ENCODE measurements at places on chromosomes 13 and 19.

DNA sequence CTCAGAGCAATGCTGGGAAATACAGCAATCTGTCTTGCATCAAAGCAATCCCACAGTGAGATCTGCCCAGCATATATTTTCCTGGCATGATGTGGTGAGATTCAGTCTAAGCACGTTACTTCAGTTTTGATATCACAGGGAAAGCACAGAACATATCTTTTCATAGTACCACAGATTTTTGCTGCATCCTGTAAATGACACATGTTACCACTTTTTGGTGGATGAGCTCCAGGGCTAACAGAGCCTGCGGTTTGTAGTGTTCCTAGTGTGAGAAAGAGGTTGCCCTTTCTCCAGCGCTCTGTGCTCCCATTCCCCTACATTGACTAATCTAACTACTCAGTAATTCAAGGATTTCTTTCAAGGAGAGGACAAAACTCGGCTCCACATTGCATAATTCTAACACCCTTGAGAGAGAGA, 409.0 kb downstream of the GPC6 start:
- no peak for DNase-seq

DNA sequence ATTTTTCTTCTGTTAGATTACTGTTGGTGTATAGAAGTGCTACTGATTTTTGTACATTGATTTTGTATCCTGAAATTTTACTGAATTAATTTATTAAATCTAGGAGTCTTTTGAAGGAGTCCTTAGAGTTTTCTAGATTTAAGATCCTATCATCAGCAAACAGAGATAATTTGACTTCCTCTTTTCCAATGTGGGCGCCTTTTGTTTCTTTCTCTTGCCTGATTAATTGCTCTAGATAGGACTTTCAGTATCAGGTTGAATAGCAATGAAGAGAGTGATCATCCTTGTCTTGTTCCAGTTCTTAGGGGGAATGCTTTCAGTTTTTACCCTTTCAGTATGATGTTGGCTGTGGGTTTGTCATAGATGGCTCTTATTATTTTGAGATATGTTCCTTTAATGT, 5.6 kb upstream of the CD33 start:
- no peak for DNase-seq

- no peak for DNase-seq
Measured at GRCh38 chr19:42469311-42470235, 26.8 kb upstream of the CXCL17 start.

DNA sequence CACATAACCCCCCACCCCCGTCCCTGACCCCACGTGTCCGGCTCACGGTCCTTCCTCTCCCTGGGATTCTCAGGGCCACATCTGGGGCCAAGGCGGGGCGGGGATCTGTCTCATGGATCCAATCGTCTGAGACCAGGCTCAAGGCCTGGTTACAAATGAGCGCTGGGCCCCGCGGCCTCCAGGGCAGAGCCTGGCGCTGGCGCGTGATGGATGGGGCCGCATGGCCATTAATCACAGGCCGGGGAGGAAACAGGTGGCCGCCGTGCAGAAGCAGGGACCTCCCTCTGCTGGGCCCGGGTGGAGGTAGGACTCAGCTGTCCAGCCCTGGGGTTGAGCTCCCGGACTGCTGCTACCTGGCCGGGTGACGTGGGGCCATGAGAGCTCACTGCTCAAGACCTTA, 5.8 kb upstream of the TLE5 start:
- DNase-seq: no peak

- DNase-seq: no peak
Measured at GRCh38 chr13:97274829-97275649, 52.9 kb downstream of the MBNL2 start.

- DNase-seq: no peak
Measured at GRCh38 chr13:28282451-28282850, 144.1 kb downstream of the PAN3 start.

GRCh38 chr13:63161219-63161618, 1745.6 kb upstream of the PCDH20 start:
- DNase-seq: no peak

DNA sequence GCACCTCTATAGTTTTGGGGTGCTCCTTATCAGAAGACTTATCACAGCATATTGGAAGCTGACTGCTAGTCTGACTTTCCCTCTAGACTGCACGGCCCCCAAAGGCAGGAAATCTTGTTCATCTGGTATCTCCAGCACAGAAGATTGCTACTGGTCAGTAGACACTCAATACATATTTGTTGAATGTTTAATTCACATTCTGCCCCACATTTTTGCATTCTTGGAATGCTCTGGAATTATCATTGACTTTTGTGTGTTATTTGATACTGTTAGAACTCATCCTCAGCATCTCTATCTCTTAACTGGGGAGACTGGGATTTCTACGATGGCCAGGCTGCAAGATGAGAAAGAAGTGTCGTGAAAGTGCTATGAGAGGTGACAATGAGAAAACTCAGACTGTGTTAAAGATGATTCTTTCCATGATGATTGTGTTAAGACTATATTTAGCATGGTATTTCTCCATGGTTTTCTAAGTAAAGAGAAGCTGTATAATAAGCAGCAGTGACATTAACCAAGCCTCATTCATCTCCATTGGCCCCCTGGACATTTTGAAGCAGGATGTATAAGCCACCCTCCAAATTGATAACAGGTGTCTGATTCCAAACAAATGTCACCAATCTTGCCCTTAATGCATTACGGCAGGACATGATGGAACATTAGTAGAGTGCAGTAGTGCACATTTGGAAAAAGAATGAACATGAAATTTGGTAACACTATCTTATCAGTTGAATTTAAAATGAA, 440.9 kb downstream of the RFC3 start:
- DNase-seq: no peak

- DNase-seq: no peak
Measured at GRCh38 chr19:14035706-14036105, 4.1 kb downstream of the IL27RA start.

- no peak for DNase-seq
Measured at GRCh38 chr19:23709347-23709746, 22.3 kb upstream of the ZNF675 start.

DNA sequence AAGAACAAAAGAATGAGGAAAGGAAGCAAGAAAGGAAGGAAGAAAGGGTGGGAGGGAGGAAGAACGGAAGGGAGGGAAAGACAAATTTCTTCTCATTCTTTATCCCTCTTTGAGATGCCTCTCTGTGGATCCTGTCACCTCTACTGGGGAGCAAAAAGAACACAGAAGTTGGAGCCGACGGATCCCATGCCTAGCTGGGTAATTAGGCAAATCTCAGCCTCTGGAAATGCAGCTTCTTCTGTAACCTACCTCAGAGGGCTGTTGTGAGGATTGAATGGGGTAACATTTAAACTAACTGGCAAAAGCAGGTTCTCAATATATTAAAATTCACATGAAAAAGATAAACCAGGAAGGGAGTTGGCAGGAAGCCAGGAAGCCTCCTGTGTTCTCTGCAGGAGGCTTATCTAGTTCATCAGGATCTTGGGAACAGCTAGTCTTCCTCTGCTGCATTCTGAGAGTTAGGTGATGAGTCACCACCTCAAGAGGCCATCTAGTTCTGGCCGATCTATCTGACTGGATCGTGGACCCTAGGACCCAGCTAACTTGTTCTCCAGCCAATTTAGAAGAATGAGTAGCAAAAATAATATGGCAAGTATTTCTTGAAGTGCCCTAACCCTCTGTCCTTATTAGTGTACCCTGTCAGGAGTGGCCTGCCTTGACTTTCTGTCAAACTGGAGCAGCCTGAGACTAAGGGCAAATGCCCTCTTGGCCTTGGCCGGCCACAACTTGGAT, 15.2 kb upstream of the CPB2 start:
- no peak for DNase-seq

DNA sequence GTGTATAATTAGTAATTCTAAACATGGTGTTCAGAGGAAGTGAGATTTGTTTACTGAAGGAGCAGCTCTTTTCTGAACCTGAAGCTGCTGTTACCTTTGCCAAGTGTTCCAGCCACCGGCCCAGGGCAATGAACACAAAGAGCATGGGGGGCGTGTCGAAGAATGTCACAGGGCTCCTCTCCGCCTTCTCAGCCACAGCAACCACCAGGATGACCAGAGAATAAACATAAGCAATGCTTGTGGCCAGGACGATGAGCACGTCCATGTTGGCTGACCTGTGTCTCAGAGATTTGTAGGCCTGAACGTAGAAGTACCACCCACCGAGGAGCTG, 53.1 kb downstream of the ATP7B start:
- DNase-seq: no peak

DNA sequence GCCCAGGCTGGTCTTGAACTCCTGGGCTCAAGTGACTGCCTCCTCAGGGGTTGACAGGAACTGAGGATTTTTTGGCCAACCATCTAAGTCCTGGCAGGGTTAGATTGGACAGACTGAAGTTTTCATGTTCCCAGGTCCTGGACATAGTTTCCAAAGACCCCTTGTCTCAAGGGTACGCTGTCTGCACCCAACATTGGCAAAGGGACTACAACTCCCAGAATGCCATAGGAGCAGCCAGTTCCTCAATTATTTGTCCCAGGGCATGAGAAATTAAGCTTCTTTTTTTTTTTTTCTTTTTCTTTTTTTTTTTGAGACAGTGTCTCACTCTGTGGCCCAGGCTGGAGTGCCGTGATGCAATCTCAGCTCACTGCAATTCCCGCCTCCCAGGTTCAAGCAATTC, 6.9 kb downstream of the GYS1 start:
- DNase-seq: no peak

Data from activated T-helper 2 cell treated with anti-CD3 and anti-CD28 coated beads, Interferon-gamma antibody, Interleukin-2, Interleukin-4, amounts not matched to agents 10 μg/mL and 5 μg/mL and 100 μg/mL, durations not matched to agents 14 hours and 24 hours and 36 hours (primary cell).